ENCODE measurements at places on chromosomes 4 and X.
A peak's percentile ranks its signal among the peaks of the same experiment; 100 is the strongest.

- DNase-seq: no peak
Observed at GRCh38 chr4:82758701-82759685, 39.6 kb downstream of the SCD5 start.

DNA sequence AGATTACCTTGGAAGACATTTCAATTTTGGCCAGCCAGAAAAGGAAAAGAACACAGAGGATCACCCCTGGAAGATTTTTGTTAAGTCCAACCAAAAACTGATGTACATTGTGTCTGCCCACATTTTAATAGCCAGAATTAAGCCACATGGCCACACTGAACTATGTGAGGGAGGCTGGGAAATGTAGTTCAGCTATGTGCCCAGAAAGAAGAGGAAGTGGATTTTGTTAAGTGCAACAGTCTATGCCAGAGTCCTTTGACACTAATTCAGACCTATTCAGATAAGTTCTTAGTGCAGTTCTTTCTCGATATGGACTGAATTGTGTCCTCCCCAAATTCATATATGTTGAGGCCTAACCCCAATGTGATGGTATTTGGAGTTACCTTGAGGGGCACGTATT lies 18.4 kb downstream of the PRPS1 start:
- DNase-seq: no peak

- DNase-seq: no peak
Observed at GRCh38 chrX:36908801-36909675, 99.1 kb upstream of the FAM47C start.

DNA sequence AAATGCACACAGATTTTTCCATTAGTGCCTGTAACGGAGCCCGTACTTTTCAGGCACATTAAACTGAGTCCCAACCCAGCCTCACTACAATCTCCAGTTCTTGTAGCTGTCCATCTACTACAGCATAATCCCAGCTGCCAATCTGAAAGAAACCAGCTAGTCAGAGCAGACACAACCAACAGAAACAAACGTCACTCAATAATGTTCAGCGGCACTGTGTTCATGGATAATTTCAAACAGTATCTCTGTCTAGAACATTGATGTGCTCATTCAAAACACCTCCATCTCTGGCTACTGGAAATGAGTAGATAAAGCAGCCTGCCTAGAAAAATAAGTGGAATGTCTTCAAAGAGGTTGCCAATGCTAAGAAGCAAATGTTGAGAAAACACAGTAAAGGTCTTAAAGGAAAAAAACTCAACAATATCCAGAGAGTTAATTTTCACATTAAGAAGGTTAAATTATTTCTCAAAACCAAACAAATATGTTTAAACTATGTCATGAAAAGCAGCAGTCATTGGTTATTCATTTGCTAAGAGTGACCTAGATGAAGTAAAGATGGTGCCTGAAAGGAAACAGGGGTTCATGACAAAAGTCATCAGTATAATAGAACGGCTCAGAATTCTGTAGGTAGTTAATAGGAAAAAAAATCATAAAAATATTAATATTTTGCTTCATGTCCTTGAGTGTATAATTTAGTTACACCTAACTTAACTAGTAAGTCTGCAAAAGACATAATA lies 245.1 kb upstream of the MAB21L2 start:
- no peak for DNase-seq

DNA sequence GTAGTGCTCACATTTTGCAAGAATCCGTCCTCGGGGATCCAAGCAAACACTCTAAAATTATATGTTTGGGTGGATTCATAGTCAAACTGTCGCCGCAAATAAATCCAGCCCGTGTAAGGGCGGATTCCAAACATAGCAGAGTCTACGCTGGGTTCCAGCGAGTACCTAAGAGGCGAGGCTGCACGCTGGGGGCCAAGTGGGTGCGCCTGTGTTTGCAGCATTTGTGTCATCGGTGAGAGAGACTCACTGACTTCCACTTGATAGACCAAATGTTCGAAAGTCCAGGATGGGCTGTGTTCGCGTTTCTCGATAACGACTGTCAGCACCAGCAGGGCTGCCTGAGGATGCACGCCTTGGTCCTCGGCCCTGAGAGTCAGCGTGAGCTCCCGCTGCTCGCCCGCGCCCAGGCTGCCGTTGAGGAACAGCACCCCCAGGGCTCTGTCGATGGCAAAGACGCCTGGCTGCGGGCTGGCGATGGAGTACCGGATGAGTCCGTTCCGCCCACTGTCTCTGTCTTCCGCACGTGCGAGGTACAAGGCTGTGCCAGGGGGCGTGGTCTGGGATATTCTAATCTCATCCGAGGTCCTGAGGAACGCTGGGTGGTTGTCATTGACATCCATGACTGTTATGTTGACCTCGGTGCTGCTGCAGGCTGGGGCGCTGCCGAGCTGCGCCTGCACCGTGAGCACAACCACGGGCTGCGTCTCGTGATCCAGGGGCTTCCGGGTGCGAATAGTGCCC lies 158.7 kb downstream of the DCHS2 start:
- DNase-seq: peak; percentile 46

DNA sequence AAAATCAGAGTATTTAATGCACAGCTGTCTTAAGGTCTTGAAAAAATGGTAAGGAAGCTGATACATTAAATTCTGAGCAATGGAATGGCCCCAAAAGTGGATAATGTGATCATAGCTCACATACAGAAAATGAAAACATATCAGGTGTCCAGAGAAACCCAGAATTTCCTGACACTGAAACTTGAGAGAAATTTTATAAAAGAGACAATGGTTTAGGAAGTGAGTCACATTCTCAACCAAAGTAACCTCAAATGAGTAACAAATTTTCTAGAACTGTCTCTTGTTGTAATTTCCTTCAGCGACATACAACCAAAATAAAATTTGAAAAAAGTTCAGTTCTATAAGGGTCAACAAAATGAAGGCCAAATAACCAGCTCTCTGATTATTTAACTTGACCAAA lies 37.4 kb upstream of the PACRGL start:
- no peak for DNase-seq

GRCh38 chr4:132001542-132001941 lies 1147.6 kb upstream of the PCDH10 start:
- DNase-seq: no peak
